Endothelial cell (in vitro differentiated cells): ENCODE measurements at places on chromosomes 1 and 21.

- no peak for DNase-seq
Observed at GRCh38 chr1:167913895-167914496, at the start of gene ADCY10. TSS of gene ADCY10 (minus strand) at chr1:167914134. CDS start at chr1:167905140, 8,994 bp downstream.

- DNase-seq, result no peak
Observed at GRCh38 chr1:186812570-186812969, 16.2 kb upstream of the PLA2G4A start.

- DNase-seq, result no peak
Observed at GRCh38 chr1:23522244-23522982, 8.6 kb downstream of the E2F2 start.

DNA sequence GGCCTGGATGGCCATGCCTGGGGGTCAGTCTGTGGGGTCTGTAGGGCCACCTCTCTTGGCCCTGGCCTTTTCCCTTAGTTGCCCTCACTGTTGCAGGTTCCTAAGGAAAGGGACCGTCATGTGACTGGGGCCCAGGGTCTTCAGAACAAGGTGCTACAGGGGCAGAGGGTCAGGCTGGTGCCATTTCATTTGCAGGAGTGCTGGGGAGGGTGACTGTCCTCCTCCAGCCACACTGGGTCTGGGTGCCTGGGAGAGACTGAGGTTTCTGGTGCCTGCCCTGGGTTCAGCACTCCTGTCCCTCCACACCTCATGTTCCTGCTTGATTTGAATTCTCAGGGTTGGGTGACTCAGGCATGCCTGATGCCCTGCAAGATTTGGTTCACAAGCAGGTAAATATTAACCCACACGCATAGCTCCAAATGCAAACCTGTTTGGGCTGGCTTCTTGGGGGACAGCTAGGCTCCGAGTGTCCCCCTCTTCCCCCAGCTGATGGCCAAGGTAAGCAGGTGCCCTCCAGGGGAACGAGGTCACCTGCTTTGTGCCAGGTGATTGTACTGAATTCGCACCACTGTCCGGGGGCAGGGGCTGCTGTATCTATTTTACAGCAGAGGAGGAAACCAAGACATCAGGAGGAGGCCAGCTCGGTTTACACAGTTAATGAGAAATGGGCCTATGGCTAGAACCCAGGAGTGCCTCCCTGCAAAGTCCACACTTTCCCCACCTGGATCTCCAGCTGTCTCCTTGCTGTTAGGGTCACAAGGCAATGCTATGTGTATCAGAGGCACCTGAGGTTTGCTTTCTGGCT lies 20.3 kb downstream of the ARHGEF10L start:
- no peak for DNase-seq

DNA sequence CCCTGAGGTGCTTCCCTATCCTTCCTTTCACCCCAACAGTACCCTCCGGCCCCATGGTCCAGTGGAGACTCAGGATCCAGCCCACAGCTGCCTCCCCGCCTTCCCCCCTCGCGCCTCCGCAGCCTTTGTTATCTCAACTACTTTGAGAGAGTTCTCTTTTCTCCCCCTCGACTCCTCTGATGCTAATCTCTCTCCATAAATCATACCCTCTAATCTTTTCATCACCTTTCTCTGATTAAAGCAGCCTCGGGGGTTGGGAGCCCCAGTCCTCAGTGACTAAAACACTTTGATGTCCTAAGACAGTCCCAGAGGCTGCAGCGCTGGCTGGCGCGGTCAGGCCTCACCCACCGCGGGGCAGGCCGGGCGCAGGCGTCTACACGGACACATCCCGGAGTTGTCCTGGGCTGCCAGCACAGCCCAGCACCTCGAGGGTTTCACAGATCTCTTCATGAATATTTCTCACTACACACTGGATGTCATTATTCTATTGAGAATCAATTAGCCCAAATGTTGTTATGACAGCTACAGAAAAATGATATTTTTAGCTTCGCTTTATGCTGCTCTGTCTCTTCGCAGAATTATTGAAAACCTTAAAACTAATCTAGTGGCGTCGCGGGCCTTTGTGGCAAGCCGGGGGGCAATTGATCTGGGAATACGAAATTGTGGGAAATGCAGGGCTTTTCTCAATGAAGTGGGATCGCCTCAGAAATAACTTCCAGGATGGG lies 289.5 kb downstream of the RRAGC start:
- DNase-seq, result no peak

DNA sequence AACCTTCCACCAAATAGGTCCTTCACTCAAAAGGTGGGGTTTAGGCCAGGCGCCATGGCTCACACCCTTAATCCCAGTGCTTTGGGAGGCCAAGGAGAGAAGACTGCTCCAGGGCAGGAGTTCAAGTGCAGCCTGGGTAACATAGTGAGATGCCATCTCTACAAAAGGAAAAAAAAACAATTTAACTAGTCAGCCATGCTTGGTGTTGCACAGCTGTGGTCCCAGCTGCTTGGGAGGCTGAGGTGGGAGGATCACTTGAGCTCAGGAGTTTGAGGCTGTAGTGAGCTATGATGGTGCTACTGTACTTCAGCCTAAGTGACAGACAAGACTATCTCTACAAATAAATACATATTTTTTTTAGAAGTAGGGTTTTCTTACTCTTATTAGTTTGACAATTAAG lies 617.5 kb downstream of the KIF26B start:
- DNase-seq, result no peak

DNA sequence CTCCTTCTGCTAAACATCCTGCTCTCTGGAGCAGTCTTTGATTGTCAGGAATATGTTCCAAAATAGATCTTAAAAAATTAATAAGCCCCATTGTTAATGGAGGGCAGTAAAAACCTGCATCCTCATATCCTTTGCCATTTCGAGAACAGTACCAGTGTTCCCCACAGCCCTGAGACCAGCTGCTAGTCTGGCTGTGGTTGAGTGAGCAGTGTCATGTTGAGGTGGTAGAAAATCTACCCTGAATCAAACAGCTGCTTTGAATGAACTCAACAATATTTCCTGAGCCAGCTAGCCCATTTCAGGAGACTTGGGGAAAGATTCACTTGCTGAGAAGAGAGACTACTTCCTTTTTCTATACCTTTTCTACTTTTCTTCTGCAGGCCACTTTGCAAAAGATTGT lies 24.4 kb downstream of the FABP3 start:
- no peak for DNase-seq

- no peak for DNase-seq
Observed at GRCh38 chr1:151314137-151314875, 12.9 kb downstream of the PI4KB start.

- no peak for DNase-seq
Observed at GRCh38 chr1:198220428-198220827, 63.6 kb downstream of the NEK7 start.

DNA sequence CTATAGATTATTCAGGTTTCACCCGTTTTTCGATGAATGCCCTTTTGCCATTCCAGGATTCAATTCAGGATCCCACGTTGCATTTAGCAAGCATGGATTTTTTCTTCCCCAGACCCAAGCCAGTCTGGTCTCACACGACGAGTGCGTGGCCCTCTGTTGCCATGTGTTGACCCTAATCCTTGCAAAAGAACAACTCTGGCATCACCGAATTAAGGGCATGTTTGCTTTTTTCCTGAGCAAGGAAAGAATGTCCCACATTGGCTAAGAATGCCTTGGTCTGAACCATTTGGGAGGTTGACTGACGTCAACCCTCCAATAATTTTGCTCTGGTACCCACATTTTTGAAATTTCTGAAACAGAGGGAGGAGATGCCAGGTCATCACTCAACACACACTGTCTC lies 153.0 kb upstream of the WNT4 start:
- no peak for DNase-seq

- DNase-seq, result no peak
Observed at GRCh38 chr21:43935711-43936110, 70.7 kb downstream of the AGPAT3 start.
